ENCODE measurements at places on chromosomes 2 and 18. TPM values are rescaled to one million over a fixed set of nuclear protein-coding genes. Genes with fewer than 3 reads are reported as not detected.

GRCh38 chr2:108593547-108594098, 59.4 kb downstream of the LIMS1 start:
- DNase-seq = peak; percentile 40

- DNase-seq = no peak
Measured at GRCh38 chr2:38912619-38913018, 22.9 kb downstream of the ARHGEF33 start.

- DNase-seq = no peak
Measured at GRCh38 chr18:49127471-49128190, 176.9 kb upstream of the SMAD7 start.

GRCh38 chr2:192157776-192158175, 37.0 kb downstream of the TMEFF2 start:
- DNase-seq = no peak

DNA sequence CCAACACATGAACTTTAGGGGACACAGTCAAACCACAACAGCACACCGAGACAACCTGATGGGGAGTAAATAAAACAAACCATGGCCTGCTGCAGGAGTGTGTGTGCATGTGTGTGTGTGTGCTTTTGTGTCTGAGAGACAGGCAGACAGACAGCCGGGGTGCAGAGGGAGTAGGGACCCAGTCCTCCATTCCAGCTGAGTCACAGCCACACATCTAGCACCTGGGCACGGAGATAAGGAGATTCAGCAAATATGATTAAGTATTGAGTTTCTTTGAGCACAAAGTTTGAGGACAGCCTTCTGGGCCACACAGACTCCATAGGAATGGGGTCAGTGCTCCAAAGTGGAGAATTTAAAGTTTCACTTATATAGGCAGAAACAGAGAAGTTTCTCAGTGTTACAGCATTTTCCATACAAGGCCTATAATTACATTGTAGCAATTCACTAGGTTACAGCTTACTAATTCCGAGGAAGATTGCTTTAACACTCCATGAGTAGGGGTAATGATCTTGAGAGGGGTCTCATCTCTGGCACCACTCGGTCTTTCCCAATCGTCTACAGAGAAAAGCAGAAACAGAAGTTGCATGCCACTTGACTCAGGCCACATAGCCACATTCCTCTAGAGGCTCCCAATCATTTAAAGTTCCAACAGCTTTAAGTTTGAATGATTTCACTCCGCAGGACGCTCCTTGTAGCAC, 30.8 kb upstream of the PRLH start:
- DNase-seq = no peak

DNA sequence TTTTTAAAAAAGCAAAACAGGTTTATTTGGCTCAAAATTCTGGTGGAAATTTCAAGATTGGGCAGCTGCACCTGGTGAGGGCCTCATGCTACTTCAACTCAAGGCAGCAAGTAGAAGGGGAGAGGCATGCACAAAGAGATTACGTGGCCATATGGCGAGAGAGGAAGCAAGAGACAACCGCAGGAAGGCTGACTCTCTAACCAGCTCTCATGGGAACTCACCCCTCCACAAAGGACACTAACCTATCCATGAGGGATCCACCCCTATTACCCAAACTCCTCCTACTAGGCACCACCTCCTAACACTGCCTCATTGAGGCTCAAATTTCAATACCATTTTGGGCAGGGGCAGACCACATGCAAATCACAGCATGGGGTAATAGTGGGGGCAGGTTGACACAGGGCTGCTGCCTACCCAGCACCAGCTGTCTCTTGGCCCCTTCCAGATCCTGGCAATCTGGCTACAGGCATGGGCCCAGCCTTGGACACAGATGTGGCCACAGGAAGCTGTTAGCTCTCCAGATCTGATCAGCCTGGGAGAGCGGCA, 2.0 kb upstream of the CAPN10 start:
- no peak for DNase-seq

DNA sequence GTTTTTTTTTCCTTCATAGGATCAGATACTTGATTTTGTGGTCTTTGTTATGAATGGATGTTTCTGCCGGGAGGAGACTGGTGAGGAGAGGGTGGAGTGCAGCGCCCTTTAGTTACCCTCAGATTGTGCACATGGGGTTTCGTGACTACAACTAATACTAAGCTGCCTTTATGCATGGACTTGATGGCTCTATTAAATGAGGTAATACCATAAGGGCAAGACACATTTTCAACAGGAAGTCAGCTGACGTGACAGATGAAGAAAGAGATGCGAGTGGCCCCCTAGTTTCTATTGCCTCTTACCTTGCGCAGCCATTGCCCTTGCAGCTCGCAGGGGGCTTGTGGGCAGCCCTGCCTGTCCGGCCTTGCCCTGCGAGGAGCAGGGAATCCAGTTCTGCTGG, 24.4 kb downstream of the ZNF407 start:
- no peak for DNase-seq

GRCh38 chr2:128748835-128749605, 430.4 kb upstream of the HS6ST1 start:
- DNase-seq = no peak

DNA sequence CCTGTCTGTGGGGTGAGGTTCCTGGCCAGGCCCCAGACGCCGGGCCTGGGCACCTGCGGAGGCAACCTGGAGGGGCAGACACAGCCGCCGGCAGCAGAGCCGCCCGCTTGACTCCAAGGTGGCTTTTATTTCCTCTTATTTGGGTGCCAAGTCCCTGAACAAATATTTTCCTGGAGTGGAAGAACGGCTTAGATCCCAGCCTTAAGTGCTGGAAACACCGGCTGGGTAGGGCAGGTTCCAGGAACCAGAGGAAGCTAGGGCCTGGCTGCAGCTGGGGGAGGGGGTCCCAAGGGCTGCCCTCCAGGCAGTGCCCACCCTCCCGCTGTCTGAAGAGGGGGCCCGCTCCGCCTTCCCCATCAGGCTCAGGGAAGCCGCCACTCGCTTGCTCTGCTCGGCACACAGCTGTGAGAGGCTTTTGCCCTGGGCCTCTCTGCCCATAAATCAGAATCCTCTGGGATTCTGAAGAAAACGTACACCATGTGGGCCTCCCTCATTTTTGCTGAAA, 28.2 kb downstream of the SDC1 start:
- DNase-seq = no peak

- no peak for DNase-seq
Measured at GRCh38 chr18:62751341-62751821, 36.0 kb downstream of the PHLPP1 start.

GRCh38 chr2:37375741-37376288, 31.4 kb downstream of the QPCT start:
- no peak for DNase-seq

- DNase-seq = no peak
Measured at GRCh38 chr2:174717916-174718315, 46.4 kb downstream of the CHRNA1 start.

DNA sequence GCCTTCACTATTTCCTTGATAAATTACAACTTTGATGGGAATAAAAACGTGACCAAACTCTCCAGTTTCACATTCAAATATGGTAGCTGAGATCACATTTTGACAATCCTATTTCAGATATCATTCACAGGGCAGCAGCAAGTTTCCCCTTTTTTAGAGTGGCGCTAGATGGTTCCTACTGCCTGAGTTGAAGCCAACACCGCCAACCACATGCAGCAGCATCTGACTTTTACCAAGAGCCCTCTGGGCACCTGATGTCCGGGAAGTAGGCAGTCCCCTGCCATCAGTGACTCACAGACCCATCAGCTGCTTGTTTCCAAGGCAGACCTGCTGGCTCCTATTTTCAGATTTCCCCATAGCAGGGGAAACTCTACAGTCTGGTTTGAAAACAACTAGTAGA, 4.0 kb upstream of the MREG start:
- no peak for DNase-seq

DNA sequence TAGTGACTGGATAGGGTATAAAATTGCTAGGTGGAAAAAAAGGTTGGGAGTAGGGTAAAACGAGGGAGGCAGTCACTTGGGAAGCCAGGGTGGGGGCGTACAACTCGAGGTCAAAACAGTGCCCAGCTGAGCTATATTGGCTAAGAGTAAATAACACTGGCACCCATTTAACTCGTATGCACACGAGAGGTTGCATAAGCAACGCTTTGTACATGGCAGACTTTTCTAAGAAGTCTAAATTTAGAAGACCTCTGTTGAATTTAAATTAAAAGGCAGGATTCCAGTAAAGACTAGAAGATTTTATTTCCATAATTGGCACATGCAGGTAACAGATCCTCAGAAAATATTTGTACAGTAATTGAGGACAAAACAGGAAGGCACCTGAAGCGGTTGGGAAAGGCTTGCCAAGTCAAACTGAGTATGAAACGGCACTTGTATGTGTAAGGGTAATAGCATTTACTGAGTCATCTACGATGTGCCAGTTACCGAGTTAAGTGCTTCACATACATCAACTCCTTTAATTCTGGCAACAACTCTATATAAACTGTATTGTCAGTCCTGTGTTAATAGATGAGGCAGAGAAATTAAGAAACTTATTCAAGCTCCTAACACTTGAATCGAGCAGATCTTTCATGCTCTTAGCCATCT, 1.4 kb upstream of the MALT1 start:
- peak; percentile 54 for DNase-seq

DNA sequence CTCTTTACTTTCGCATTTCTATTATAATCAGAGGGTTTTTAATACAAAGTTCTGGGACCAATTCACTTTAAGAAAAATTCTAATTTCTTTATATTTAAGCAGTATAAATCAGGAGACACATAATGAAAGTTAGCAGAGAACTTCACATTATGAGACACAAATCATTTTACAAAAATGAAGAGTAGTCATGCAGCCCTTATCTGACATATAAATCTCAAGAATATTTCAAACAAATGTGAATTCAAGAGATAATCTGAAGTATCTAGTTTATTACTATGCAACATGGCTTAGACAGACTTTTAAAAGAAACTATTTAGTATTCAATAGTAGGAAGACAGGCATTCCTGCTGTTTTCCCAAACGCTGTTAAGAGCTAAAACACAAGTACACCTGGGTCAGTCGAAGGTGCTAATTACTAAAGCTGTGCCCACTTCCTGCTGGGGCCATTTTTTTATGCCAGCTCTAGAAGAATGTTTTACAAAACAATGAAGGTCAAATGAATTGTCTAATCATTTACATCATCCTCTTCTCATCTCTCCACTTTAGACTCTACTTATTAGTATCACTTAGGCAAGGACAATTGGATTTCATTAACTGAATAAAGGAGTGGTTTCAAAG, 40.2 kb downstream of the CWC22 start:
- DNase-seq = no peak

GRCh38 chr2:16818203-16818556, 152.5 kb upstream of the CYRIA start:
- DNase-seq = no peak

DNA sequence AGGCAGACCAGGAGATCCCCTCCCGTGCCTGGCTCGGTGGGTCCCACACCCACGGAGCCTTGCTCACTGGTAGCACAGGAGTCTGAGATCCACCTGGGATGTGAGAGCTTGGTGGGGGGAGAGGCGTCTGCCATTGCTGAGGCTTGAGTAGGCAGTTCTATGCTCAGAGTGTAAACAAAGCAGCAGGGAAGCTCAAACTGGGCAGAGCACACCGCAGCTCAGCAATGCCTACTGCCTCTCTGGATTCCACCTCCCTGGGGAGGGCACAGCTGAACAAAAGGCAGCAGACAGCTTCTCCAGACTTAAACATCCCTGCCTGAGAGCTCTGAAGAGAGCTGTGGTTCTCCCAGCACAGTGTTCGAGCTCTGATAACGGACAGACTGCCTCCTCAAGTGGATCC, 85.1 kb downstream of the UGP2 start:
- DNase-seq = no peak

DNPEP gene
- polyA plus RNA-seq = 42.8 TPM

MATN3 gene
- polyA plus RNA-seq = 11.2 TPM

ZFAND2B gene
- polyA plus RNA-seq = 19.0 TPM

CAVIN2 gene
- 13.8 TPM for polyA plus RNA-seq

ARHGEF4 gene
- polyA plus RNA-seq = 2.1 TPM

DPP10 gene
- polyA plus RNA-seq = not detected

LAMA1 gene
- not detected for polyA plus RNA-seq

ZNF519 gene
- 3.5 TPM for polyA plus RNA-seq

NXPH2 gene
- polyA plus RNA-seq = not detected

PSME4 gene
- polyA plus RNA-seq = 31.9 TPM

HOXD13 gene
- polyA plus RNA-seq = 0.17 TPM

GALNT14 gene
- polyA plus RNA-seq = 48.0 TPM

GAD1 gene
- 0.15 TPM for polyA plus RNA-seq

REG3A gene
- polyA plus RNA-seq = not detected

PRSS56 gene
- 0.07 TPM for polyA plus RNA-seq

CREG2 gene
- 1.6 TPM for polyA plus RNA-seq
